ENCODE measurements at places on chromosomes 7 and 10.

DNA sequence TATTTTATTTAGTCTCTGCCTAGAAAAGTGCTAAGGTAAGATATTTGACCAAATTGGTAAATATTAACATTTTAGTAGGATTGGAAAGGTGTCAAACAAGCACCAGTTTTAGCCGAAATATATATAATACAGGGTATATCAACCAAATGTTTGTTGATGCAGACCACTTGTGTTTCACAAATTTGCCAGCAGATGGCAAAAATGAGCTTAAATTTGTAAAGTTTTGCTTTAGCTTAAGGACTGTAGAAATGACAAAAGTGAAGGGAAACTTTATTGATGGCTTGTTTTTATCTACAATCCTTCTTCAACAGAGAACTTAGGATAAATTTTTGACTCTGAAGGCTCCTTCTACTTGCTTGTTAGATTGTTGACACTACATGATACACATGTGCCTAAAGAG, 4.8 kb upstream of the POLR1F start:
- DNase-seq: no peak

GRCh38 chr7:90472805-90473540, 3.5 kb downstream of the PTTG1IP2 start:
- no peak for DNase-seq

GRCh38 chr10:32263300-32263699, 83.7 kb downstream of the EPC1 start:
- no peak for DNase-seq

- no peak for DNase-seq
These were observed 12.6 kb upstream of the SLC16A12 start for GRCh38 chr10:89547853-89548513.

DNA sequence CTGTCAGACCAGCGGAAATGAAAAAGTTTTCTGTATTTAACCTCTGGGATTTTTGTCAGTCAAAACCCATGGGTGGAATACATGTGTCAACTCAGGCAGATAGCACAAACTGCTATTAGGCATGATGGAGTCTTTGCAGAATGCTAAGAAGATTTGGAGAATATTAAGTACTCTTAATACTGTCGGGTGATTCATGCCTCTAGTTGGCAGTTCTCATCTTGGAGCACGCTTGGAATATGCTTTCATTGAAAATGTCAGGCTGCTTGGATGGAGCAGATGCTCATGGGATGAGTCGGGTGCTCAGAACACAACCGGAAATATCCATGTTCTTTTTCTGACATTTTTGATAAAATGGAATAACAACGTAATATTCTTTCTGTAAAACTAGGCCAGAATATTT, 27.6 kb upstream of the PRKG1 start:
- no peak for DNase-seq

GRCh38 chr10:98326621-98327027, 58.6 kb upstream of the LOXL4 start:
- no peak for DNase-seq

- DNase-seq: no peak
These were observed 26.7 kb upstream of the CD36 start for GRCh38 chr7:80611779-80612178.

- DNase-seq: no peak
These were observed 2.6 kb downstream of the ZNF775 start for GRCh38 chr7:150381785-150382122.

- DNase-seq: no peak
These were observed 570.4 kb downstream of the TCERG1L start for GRCh38 chr10:130740915-130741750.

GRCh38 chr10:132995909-132996602, 53.7 kb upstream of the CFAP46 start:
- DNase-seq: no peak

GRCh38 chr7:20351901-20352300, 21.2 kb downstream of the ITGB8 start:
- no peak for DNase-seq

DNA sequence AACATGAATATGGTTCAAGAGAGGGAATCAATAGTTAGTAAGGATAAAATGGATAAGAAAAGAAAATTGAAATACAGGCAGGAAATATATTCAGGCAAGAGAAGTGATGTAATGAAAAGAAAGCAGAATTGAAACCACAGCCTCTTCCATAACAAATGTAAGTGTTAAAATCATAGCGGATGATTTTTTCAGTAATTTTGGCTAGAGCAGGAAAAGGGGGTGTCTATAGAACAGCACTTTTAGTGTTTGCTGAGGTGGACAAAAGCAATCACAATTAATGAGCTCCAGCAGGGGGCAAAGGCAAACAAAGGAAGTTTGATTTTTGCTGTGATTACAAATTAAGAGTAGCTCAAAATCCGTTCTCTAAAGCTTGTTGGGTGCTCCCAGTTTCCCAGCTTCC, 79.0 kb downstream of the TRIL start:
- DNase-seq: no peak

- DNase-seq: no peak
These were observed 6.8 kb downstream of the TACR2 start for GRCh38 chr10:69409968-69410367.

GRCh38 chr10:14040787-14041631, 289.7 kb downstream of the FRMD4A start:
- no peak for DNase-seq

- DNase-seq: no peak
These were observed 353.1 kb downstream of the GPR37 start for GRCh38 chr7:124412531-124412930.

DNA sequence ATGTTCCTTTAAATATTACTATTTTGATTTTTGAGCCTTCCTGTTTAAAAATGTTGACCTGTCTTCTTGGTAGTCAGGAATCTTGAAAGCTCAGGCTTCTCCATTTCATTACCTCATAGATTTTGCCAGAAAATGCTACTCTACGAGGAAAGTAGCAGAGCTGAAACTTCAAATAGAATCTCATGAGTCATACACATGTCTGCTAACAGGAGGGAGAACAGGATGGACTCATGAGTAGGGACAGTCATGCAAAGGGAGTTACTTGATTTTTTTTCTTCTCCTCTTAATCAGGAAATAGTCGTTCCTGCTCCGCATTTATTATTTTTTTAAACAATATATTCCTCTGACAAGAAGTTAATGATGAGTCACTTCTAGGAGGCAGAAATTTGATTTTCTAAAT, 37.0 kb upstream of the MINDY3 start:
- no peak for DNase-seq

DNA sequence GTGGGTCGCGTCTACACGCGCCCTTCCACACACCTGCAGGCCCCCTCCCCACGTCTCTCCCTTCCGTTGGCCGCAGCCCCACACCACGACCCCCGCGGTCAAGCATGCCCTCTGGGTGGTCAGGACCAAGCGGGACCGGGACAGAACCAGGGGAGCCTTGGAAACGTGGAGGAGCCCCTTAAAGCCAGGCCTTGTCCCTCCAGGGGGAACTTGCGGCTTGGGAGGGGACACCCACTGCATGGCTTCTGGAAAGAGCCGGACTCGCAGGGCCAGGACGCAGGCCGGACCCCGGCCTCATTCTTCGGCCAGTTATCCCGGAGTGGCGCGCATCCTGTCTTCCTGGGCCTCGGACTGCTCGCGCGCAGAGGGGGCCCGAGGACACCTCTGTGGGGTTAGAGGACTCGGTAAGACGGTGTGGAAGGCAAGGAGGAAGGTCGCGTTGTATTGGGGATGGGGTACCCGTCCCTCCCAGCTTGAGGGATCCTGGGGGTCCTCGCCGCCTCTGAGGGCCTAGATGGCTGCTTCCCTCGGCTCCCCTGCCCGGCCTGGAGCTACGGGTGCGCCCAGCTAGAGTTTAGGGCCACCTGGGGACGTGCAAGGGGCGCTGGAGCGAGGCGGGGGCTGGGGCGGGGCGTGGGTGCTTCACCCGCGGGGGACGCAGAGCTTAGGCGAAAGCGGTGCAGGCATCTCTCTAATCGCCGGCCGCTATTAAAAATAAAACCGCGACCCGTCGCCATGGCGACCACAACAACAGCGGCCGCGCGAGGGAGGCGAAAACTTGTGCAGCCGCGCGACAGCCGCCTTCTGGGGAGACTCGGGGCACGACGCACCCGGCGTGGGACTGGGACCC, 1.8 kb upstream of the PDGFA start:
- DNase-seq: no peak

- no peak for DNase-seq
These were observed 128.3 kb downstream of the ADARB2 start for GRCh38 chr10:1608851-1609647.

DNA sequence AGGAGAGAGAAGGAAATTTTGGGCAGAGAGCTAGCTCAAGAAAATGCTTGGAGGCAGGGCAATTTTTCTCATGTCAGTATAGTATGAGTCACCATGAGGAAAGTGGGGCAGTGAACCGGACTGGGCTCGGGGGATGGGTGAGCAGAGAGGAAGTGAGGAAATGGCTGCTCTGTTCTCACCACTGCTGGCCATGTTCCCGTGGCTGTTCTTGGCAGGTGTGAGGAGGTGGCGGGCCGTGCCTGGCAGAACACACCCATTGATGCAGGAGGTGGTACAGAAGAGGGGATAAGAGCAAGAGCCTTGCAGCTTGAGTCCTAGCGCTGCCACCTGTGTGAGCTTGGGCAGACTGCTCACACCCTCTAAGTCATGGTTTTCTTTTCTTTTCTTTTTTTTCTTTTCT, 304.4 kb upstream of the LYZL1 start:
- peak; percentile 96 for DNase-seq

DNA sequence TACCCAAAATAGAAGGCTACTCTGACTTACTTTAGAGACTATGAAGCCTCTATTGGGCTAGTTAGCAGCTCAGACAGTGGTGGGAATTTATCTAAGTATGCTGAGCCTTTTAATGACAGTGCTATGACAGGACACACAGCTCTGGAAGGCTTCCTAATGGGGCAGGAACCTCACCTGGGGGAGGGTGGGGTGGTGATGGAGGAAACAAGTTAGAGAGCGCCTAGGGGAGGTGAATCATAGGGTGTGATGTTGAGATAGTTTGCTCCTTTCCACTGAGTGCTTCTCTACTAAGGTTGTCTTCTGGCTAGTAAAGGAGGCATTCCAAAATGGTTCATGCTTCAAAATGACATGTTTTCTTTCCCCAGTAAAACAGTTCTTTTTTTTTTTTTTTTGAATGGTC, 42.1 kb downstream of the PPP1R9A start:
- no peak for DNase-seq
